CD4-positive, alpha-beta memory T cell (primary cell): ENCODE measurements at places on chromosomes 11 and 22. TPM values are rescaled to one million over a fixed set of nuclear protein-coding genes. Genes with fewer than 3 reads are reported as not detected.

The FGF4 gene
- not detected for total RNA-seq

The ANO1 gene
- not detected for total RNA-seq

The SH3BP1 gene
- 84.0 TPM for total RNA-seq

The IGSF9B gene
- total RNA-seq = 38.6 TPM

The SNX19 gene
- total RNA-seq = 84.1 TPM

The DEFB131B gene
- not detected for total RNA-seq

The LRRC74B gene
- not detected for total RNA-seq

The PKDREJ gene
- not detected for total RNA-seq

The ASRGL1 gene
- total RNA-seq = 1.2 TPM

The DGAT2 gene
- 0.17 TPM for total RNA-seq

The CNTN5 gene
- total RNA-seq = not detected

The SSH3 gene
- total RNA-seq = 22.5 TPM

The CCDC15 gene
- total RNA-seq = 2.7 TPM

The MS4A13 gene
- not detected for total RNA-seq

The MYEOV gene
- not detected for total RNA-seq

The GGT5 gene
- not detected for total RNA-seq

The TPBGL gene
- 0.22 TPM for total RNA-seq

The RTN4R gene
- total RNA-seq = 2.1 TPM

The PAX6 gene
- not detected for total RNA-seq

The OR6A2 gene
- total RNA-seq = not detected

The PRG3 gene
- not detected for total RNA-seq

The MS4A3 gene
- total RNA-seq = not detected

The SLC16A8 gene
- total RNA-seq = not detected

The KRTAP5-11 gene
- total RNA-seq = not detected

The RHBDD3 gene
- 14.2 TPM for total RNA-seq

The KRTAP5-9 gene
- not detected for total RNA-seq

The SLC22A9 gene
- not detected for total RNA-seq

The APLNR gene
- total RNA-seq = not detected

The RRP8 gene
- total RNA-seq = 36.0 TPM

The NLRP6 gene
- 26.3 TPM for total RNA-seq

The C22orf42 gene
- not detected for total RNA-seq

The OR10G6 gene
- not detected for total RNA-seq

The SLC1A2 gene
- 0.09 TPM for total RNA-seq

The ACRV1 gene
- total RNA-seq = not detected

The OTUB1 gene
- total RNA-seq = 73.0 TPM

The DCUN1D5 gene
- total RNA-seq = 14.4 TPM

The GNG3 gene
- total RNA-seq = not detected

The GRM5 gene
- total RNA-seq = not detected

The LINC01488 gene
- not detected for total RNA-seq

The CHRDL2 gene
- total RNA-seq = not detected

The SLC22A12 gene
- total RNA-seq = not detected

The UBE2L3 gene
- total RNA-seq = 39.3 TPM

The LARGE1 gene
- 1.1 TPM for total RNA-seq

The CDK2AP2 gene
- total RNA-seq = 85.8 TPM

The CHEK1 gene
- total RNA-seq = 1.00 TPM

The BARX2 gene
- total RNA-seq = not detected

The LRRC4C gene
- total RNA-seq = not detected

The ADM2 gene
- total RNA-seq = 4.5 TPM

The SULT4A1 gene
- not detected for total RNA-seq

The ART5 gene
- total RNA-seq = not detected

The APOBEC3G gene
- total RNA-seq = 47.5 TPM

The C1QTNF5 gene
- not detected for total RNA-seq
